Occipital lobe (tissue), 3 donors: ENCODE measurements at places on chromosomes 12 and 14. TPM values are rescaled to one million over a fixed set of nuclear protein-coding genes. Genes with fewer than 3 reads are reported as not detected.

GRCh38 chr12:25155022-25155576, 39.9 kb downstream of the DNAI7 start:
- no peak for DNase-seq

- no peak for DNase-seq
Observed at GRCh38 chr12:56208006-56208405, 13.7 kb downstream of the RNF41 start.

The TAS2R7 gene
- 1.1 TPM for total RNA-seq

The FOXM1 gene
- 1.1 TPM for total RNA-seq

The MYH6 gene
- total RNA-seq: not detected

The EAPP gene
- total RNA-seq: 75.0 TPM

DNA sequence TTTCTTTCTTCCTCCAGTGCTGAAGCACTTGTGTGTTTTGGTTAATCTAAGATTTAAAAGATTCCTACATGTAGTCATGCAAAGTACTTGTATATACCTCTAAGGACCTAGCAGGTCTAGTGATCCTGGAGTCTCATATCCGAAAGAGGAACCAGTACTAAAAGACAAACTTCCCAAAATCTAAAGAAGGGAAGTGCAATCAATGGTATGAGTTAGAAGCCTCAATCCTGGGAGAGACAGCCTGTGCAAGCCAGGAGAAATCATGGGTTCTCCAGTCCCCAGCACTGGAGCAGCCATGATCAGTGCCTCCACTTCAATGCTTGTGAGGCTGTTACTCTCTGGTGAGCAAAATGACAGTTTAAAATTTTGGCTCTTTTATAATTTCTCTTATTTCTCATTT, 277.4 kb downstream of the DAD1 start:
- DNase-seq: no peak

- no peak for DNase-seq
Observed at GRCh38 chr14:105205673-105206208, 24.6 kb upstream of the NUDT14 start.

The SLC41A2 gene
- total RNA-seq: 190 TPM

The FOXN4 gene
- total RNA-seq: 0.16 TPM

The KRT6C gene
- not detected for total RNA-seq

- DNase-seq: no peak
Observed at GRCh38 chr12:85963326-85963725, 89.2 kb downstream of the NTS start.

GRCh38 chr12:114625294-114625851, 58.6 kb downstream of the TBX3 start:
- no peak for DNase-seq

GRCh38 chr14:69554500-69554899, 20.2 kb downstream of the CCDC177 start:
- no peak for DNase-seq

DNA sequence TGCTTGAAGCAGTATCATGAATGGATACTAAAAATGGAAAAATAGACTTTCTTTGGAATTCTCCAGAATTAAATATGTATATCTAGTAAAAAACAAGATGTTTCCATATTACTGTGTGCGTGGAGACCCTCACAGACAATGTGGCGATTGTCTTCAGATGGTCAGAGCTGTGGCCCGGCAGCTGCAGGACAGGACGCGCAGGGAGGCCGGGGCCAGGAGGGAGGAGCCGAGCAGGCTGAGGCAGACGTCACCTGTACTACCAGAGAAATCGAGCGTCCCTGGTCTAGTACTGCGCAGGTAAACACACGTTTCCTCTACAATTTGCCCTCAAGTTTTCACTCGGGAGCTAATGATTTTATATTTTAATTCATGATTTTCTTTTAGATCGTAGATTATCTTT, 22.8 kb downstream of the DDX51 start:
- no peak for DNase-seq

The COL2A1 gene
- total RNA-seq: 0.78 TPM

DNA sequence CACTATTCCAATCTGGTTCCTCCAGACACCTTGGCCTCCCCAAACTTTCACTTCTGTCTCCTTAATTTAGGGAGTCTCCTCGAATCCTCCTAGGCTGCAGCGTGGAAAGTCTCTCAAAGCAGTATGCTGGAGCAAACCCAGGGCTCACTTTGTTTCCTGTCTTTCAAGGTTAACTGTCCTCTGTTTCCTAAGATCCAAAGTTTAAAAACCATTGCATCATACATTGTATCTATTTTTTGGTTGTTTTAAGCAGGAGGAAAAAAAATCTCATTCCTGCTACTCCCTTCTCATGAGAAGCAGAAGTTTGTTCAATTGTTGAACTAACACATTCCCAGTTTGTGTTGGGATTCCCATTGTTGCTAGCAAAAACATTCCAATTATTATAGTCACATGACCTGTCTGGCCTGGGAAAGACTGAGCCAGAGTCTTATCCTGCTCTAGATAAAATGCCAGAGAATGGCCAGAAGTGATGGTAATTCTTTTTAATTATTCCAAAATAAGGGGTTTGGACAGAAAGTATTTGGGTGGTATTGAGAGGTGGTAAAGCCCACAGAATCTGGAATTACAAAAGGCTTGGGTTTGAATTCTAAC, 67.3 kb downstream of the HSPB8 start:
- DNase-seq: no peak

GRCh38 chr12:63085120-63085519, 65.9 kb downstream of the AVPR1A start:
- no peak for DNase-seq

DNA sequence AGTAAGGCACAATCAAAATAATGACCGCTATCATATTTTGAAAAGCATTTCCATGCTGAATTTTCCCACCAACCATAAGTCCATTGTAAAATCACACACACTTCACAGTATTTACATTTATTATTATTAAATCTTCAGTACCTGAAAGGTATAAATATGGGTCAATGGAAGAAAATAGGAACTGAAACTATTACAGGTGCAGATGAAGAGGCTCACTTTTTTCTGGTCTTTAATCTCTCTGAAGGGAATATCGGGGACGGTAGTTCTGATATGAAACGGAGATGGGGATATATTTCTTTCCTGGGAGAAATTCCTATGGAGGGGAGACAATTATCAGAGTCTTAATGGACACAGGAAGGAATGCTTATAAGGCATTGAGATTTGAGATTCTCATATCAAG, 28.4 kb downstream of the CLEC1A start:
- DNase-seq: no peak

The TAS2R10 gene
- 5.5 TPM for total RNA-seq

DNA sequence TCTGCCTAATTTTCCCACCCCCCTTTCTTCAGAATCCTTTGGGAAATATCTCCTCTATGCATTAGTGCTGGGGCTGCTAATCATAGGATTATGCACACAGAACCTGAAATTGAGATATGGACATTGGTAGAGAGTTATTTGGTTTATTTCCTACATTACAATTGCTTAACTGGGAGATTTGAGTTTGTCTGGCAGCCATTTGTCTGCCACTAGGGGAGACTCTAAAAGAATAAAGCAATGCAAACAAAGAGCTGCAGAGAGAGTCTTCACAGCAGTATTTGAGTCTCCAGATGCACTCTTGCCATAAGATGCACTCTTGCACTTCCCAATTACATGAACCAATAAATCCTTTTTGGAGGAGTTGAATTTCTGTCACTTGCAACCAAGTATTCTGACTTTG, 12.0 kb upstream of the PCNX4 start:
- no peak for DNase-seq

GRCh38 chr14:52833891-52834290, 42.5 kb upstream of the GNPNAT1 start:
- DNase-seq: no peak

- no peak for DNase-seq
Observed at GRCh38 chr12:11716794-11717518, 67.5 kb downstream of the ETV6 start.

The CSRNP2 gene
- 69.6 TPM for total RNA-seq

- no peak for DNase-seq
Observed at GRCh38 chr12:109085590-109085989, 7.7 kb downstream of the ALKBH2 start.

The ACOT6 gene
- total RNA-seq: not detected

GRCh38 chr14:96405677-96406076, 13.7 kb downstream of the AK7 start:
- no peak for DNase-seq

DNA sequence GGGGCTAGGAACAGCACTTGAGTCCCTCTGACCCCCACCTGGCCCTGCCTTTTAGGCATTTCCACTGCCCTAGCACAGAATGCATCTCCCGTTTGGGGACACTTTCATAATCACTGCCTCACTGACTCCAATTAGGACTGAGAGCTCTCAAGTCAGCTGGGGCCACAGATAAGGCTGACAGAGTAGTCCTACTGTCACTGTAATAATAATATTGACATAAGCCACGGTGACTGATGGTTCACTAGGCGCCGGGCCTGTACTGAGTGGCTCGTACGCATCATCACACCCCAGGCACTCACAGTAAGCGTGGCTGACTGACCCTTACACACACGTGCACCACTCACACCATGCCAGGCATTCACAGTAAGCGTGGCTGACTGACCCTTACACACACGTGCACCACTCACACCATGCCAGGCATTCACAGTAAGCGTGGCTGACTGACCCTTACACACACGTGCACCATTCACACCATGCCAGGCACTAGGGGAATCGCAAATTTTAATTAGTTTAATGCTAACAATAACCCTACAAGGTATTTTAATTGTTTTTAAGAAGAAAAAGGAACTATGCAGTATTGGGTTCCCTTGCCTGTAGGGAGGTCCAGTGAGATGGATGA, 87.7 kb downstream of the CHGA start:
- no peak for DNase-seq

DNA sequence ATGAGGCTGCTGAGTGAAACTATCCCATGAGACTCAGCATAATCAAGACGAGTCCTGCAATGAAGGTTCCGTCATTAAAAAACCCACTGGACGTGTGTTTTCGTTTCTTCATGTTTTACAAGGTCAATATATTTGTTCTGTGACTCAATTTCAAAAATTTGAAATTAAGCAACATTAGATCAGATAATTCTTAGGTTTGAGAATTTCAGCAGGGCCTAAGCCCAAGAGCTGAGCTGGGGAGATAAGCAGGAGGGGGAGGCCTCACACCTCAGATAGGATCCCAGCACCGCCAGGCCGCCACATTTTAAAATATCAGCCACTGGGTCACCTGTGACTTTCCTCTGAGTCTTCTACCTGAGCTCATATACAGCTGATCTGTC, 13.3 kb downstream of the STX2 start:
- DNase-seq: no peak

The LYZ gene
- total RNA-seq: 4.5 TPM

- DNase-seq: no peak
Observed at GRCh38 chr14:90692826-90693225, 123.4 kb downstream of the TTC7B start.

GRCh38 chr12:108037960-108038359, 91.1 kb upstream of the WSCD2 start:
- no peak for DNase-seq

GRCh38 chr12:66154776-66155175, 15.0 kb downstream of the TMBIM4 start:
- no peak for DNase-seq

The PIANP gene
- total RNA-seq: 1.2 TPM

The DTX3 gene
- 44.5 TPM for total RNA-seq

DNA sequence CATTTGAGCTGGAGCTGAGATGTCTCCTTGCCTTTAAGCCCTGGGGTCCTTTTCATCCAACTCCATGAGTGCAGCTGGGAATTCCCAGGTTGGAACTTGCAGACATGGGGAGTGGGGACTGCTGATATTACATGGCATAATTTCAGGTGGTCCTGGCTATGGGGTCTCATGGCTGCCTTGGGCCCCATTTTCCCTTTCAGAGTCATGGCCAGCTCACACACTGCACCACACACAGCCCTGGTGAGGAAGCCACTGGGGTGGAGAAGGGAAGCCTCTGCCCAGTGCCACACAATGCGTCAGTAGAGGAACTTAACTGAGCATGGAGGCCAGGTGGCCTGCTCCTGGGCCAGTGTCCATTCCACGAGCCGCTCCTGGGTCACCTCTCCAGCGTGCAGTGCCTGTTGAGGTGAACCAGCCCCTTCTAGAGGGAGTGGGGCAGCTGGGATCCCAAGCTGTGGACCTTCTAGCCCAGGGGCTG, 17.3 kb upstream of the KRT86 start:
- no peak for DNase-seq

DNA sequence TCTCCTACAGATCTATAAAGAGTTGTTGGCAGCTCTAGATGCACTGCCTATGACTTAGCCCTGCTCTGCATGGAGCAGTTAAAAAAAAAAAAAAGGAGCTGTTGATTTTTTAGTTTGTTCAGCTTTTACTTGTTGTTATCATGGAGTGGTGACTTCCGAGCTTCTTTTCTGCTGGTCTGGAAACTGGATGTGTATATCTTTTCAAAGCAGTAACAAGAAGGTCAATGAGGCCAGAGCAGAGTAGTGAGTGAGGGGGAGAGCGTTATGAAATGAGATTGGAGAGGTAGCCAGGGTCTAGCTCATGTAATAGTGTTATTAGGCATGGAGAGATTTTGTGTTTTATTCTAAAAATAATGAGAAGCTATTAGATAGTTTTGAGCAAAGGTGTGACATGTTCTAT, 13.2 kb upstream of the TUBA1B start:
- DNase-seq: no peak

GRCh38 chr12:49941556-49942511, 8.7 kb upstream of the AQP2 start:
- DNase-seq: no peak

The LMO3 gene
- total RNA-seq: 363 TPM

The MYBPC1 gene
- 2.0 TPM for total RNA-seq

- no peak for DNase-seq
Observed at GRCh38 chr12:27549236-27549800, 25.3 kb downstream of the PPFIBP1 start.

DNA sequence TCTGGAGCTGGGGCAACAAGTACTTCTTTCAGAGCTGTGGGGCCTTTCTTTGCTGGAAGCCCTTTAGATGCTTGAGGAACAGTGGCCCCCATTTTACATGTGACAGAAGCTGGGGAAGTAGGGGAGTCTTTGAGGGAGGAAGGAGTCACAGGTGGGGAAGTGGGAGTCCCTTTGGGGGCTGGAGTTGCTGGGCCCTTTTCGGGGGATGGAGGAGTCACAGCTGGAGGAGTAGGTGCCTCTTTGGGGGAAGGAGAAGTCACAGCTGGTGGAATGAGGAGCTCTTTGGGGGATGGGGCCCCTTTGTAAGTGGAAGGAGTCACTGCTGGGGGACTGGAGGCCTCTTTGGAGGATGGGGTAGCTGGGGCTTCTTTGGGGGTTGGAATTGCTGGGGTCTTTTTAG, 8.6 kb downstream of the NACA start:
- DNase-seq: no peak

DNA sequence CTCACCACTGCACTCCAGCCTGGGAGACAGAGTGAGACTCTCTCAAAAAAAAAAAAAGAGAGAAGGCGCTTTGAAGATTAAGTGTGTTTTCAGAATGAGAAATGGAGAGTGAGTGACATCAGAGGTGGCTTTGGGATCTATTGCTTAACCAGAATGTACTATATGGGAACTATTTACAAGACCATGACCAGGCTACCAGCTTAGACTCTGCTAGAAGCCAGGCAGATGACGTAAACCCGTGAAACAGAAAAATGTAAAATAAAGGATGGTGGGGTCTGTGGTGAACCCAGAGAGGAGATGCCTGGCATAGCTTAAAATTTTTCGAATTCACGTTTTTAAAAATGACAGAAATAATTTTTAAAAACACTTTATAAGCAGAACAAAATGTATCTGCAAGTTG, 82.0 kb downstream of the IFT43 start:
- no peak for DNase-seq

The IFNG gene
- not detected for total RNA-seq

GRCh38 chr14:93019970-93020369, 95.8 kb downstream of the ITPK1 start:
- peak; percentile 61 for DNase-seq

The RASSF9 gene
- 0.47 TPM for total RNA-seq

The IQSEC3 gene
- 4.5 TPM for total RNA-seq

- DNase-seq: no peak
Observed at GRCh38 chr12:113445544-113446171, 23.5 kb downstream of the SDSL start.

The RGS6 gene
- total RNA-seq: 6.9 TPM
